ENCODE measurements at places on chromosomes 11 and 22.
A peak's percentile ranks its signal among the peaks of the same experiment; 100 is the strongest.

DNA sequence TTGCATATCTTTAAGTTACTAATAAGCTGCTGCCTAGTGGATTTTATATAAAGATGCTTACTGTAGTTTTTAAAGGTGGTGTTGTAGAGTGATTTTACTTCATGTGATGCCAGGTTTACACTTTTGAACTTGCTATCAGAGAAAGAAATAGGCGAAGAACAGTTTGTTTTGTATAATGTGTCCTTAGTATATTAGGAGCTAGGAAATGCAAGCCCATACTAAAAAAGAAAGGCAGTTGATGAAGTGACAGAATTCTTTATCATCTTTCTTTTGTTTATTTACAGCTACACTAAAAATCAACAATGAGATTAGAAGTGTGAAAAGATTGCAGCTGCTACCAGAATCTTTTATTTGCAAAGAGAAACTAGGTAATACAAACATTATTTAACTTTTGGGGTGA is 12.8 kb downstream of the FBXO7 start:
- DNase-seq: no peak

GRCh38 chr11:124194293-124195188 is 11.4 kb downstream of the OR10D3 start:
- DNase-seq: peak; percentile 7

GRCh38 chr11:69974528-69974927 is 103.6 kb upstream of the ANO1 start:
- DNase-seq: no peak

DNA sequence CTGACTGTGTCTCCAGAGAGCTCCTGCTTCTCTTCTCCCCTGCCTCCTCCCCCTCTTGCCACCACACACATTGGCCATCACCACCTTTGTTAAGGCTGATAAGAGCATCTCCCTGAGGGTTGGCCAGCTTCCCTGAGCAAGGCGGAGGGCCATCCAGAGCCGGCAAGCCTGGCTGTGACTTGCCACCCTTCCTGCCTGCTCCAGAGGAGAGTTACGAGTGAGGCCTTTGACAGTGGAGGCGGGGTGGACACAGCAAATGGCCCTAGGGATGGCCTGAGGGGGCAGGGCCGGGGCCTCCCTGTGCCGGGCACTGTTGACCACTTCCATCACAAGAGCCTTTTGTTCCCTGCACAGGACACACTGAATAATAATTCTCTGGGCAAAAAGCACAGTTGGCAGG is 5.4 kb downstream of the FREY1 start:
- no peak for DNase-seq

- DNase-seq: no peak
Observed at GRCh38 chr22:21593406-21594232, 26.1 kb downstream of the UBE2L3 start.

GRCh38 chr22:49724030-49724892 is 103.4 kb downstream of the BRD1 start:
- DNase-seq: no peak

DNA sequence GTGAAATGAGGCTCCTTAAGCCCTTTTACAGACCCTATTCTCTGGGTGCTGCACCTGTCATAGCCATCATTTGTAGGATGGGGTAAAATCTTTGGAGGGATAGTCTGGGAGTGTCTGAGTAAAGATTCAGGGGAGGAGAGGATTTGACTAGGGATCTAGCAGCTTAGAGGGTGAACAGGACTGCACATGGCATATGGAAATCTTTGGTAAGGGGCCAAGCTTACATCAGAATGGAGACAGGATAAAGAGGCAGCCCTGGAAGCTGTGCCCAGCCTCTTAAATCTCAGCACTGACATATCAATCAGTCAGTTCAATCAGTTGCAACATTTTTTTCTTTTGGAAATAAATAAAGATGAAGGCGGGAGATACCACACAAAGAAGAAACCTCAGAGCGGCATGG is 301.8 kb upstream of the CADM1 start:
- DNase-seq: no peak

GRCh38 chr22:47678636-47679287 is 916.3 kb downstream of the TBC1D22A start:
- no peak for DNase-seq

GRCh38 chr22:26648011-26648497 is 9.3 kb upstream of the MIAT start:
- DNase-seq: peak; percentile 32

DNA sequence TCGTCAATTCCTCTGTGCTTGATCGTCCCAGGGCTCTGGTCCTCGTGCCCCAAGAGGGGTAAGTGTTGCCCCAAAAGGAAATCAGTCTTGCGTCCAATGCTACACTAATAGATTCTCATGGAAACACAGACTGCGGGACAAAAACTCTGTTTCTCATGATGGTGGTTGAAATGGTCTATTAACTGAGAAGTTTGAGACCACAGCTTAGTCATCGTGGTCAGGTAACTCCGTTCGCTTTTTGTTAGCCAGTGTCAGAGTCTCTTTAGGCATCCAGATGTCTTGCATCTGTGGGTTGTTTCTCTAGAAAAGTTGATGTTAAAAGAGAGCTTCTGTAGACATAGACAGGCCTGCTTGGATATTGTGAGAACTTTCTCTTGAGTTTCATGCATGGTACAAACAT is 104.6 kb upstream of the SORL1-AS1 start:
- DNase-seq: no peak

- DNase-seq: no peak
Observed at GRCh38 chr11:2259466-2259830, 10.9 kb downstream of the ASCL2 start.

- DNase-seq: no peak
Observed at GRCh38 chr22:39453765-39454378, 2.9 kb upstream of the MGAT3 start.

DNA sequence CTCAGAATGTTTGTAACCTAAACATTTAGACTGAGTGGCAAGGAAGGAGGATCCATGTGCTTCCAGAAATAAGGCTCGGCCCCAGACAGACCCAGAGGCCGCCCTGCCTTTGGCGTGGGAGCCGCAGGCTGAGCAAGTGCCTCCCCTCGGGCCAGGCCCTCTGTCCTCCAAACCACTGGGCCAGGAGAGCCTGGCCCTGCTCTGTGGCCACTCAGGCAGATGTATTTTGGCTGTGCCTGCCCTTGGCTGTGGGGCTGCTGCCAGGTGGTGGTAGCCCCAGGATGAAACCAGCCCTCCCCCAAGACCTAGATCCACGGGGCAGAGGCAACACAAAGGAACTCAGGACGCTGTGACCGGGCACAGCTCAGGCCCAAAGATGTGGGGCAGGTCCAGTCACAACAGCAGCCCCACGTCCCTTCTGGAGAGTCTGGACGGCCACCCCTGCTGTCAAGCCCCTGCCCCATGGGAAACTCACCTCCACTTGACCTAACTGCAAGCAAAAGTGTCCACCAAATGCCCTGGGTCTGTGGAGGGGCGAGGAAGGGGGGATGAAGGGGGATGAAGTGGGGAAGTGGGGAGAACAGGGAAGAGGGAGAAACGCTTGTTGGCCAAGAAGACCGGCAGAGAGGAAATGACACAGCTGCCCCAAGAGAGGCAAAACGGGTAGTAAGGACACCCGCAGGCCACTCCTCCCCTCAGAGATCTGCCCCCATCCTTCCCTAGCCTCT is 24.0 kb downstream of the PISD start:
- peak; percentile 59 for DNase-seq

- DNase-seq: no peak
Observed at GRCh38 chr11:69360606-69361005, 66.7 kb downstream of the MYEOV start.

GRCh38 chr22:38180841-38181452 is 683 bp downstream of the PLA2G6 start:
- no peak for DNase-seq

GRCh38 chr11:1130276-1131032 is 27.3 kb upstream of the MUC5AC start:
- DNase-seq: no peak

GRCh38 chr11:19163617-19164016 is 38.2 kb downstream of the CSRP3 start:
- DNase-seq: no peak

DNA sequence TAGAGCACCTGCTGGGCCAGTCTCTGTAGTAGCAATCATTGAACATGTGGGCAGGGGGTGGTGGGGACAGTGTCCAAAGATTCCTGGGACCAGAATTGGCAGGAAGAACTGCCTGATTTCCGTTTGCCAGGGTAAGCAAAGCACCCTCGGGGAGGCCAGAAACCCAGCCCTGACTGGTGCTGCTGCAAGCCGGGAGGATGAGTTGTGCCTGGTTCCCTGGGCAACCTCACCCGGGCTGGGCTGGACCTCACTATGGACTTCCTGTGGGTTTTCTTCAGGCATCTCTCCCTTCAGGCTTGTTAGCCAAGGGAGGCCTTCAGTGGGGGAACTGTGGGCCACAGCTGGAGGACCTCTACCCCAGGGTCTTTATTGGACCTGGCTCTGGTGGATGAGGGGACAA is 8.0 kb upstream of the POU2F3 start:
- no peak for DNase-seq

- no peak for DNase-seq
Observed at GRCh38 chr22:39928536-39929520, 27.9 kb downstream of the GRAP2 start.

GRCh38 chr11:77435972-77436371 is 37.9 kb downstream of the PAK1 start:
- no peak for DNase-seq

DNA sequence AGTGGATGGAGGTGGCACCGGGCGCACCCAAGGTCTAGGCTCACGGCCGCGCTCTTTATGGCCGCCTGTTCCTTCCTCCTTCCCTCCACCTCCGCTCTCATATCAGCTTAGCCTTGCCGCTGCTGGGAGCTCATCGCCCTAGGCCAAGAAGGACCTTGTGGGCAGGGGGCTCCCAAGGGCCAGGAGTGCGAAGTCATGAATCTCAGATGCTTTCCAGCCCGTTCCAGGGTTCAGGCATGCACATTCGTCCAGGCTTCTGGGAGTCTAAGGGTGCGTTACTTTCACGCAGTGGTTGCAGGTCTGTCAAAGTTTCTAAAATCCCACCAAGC is 4.1 kb upstream of the GALR3 start:
- DNase-seq: no peak

DNA sequence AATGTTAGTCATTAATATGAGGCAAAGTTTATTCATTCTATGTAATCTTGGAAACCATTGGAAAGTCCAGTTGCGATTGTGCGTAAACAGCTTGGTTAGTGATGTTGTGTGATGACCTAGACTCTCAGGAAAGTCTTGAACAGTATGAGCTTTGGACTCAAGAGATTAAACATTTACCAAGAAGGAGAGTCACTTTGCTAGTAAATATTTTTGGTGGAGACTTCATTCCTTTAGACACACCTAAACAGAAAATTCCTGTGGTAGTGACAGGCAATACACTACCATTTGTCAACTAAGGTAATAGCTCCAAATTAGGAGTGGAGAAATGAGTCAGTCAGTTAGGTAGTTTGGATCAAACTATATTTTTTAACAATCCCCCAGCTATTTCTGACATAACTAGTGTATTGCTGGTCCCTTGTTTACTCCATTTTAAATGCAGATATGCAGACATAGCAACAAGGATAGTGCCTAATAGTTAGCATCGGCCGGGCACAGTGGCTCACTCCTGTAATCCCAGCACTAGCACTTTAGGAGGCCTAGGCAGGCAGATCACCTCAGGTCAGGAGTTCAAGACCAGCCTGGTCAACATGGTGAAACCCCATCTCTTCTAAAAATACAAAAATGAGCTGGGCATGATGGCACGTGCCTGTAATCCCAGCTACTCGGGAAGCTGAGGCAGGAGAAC is 89.3 kb downstream of the ARHGAP42 start:
- DNase-seq: no peak

GRCh38 chr22:49492741-49493251 is 334.9 kb downstream of the BRD1 start:
- no peak for DNase-seq

DNA sequence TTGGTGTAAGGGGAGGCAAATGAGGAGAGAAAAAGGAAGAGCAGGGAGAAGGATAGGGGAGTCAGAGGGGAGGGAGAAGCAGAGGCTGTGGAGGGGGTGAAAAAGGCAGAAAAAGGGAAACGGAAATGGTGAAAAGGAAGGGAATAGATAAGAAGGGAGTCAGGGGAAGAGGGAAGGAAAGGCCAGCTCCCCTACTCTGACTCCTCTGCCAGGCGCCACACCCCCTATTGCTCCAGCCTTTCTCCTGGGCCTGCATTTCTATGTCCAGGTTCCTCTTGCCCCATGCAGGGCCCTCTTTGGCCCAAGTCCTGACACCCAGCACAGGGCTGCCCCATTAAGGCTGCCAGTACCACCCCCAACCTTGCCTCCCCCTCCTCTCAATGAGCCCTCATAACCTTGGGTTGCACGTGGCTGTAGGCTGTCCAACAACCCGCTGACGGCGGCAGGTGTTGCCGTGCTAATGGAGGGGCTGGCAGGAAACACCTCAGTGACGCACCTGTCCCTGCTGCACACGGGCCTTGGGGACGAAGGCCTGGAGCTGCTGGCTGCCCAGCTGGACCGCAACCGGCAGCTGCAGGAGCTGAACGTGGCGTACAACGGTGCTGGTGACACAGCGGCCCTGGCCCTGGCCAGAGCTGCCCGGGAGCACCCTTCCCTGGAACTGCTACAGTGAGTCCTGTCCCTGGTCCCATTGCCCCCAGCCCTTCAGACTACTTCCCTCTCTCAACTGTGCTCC is 3.4 kb upstream of the NHERF4 start:
- DNase-seq: no peak

DNA sequence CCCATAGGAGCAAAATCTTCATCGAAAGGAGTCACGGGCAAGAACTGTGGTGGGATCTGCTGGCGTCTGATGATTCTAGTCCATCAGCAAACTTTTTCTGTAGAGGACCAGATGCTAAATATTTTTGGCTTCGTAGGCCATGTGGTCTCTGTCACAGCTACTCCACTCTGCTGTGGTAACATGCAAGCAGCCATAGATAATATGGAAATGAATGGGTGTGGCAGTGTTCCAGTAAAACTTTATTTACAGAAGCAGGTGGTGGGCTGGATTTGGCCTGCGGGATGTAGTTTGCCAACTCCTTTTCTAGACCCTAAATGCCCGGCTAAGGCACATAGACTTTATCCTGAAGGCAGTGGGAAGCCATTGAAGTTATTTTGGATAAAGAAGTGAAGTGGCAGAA is 32.9 kb downstream of the BMAL1 start:
- DNase-seq: no peak

- DNase-seq: no peak
Observed at GRCh38 chr11:103625624-103625965, 410.8 kb upstream of the DDI1 start.

- peak; percentile 88 for DNase-seq
Observed at GRCh38 chr11:13963169-13963948, 836 bp downstream of the SPON1 start.

GRCh38 chr11:61056571-61056970 is 45.7 kb upstream of the CD5 start:
- DNase-seq: no peak

- no peak for DNase-seq
Observed at GRCh38 chr22:30728826-30729225, 34.2 kb downstream of the OSBP2 start.

- DNase-seq: peak; percentile 59
Observed at GRCh38 chr11:123407130-123407995, 22.7 kb upstream of the GRAMD1B start.

- no peak for DNase-seq
Observed at GRCh38 chr11:134413043-134413825, 1.2 kb upstream of the B3GAT1 start.

Data from right kidney (tissue), 9 donors.